ENCODE measurements at places on chromosomes 5 and 9.

DNA sequence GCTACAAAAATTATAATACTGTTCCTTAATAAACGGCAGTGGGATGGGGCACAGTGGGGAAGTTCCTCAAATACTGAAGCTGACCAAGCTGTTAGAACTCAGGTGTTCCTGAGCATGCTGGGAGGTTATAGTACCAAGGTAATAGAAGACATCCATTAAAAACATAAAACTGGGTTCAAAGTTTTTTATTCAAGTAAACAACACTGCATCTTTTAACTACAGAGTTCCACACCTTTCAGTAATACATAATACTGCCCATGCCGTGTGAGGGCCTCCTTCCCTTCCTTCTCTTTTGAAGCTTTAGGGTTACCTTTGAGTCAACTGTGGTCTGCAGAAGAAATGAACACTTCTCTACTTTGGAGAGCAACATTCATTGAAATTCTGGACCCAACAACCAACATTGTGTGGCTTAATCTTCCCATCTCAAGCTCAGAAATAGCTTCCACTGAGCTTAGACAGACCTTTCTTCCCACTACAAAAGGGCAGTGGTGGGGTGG is 43.6 kb downstream of the SERINC5 start:
- DNase-seq = no peak

- no peak for DNase-seq
Measured at GRCh38 chr5:156245895-156246294, 81.1 kb upstream of the SGCD start.

DNA sequence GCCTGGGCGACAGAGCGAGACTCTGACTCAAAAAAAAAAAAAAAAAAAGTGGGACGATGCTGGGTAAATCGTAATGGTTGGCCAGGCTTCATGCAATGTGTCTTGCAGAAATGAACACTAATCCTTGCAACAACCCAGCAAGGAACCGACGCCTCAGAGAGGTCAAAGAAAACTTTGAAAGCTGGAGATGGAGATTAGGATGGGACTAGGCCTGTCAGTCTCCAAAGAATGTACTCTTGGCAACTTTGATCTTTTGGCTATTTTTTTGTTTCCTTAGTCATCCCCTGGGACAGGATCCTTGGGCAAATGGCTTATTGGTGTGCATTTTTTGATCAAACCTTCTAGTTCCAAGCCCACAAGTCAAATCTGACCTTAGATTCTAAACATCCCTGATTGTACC is 10.6 kb upstream of the PWWP2A start:
- DNase-seq = no peak

- peak; percentile 79 for DNase-seq
Measured at GRCh38 chr5:177390363-177391300, 6.4 kb downstream of the SLC34A1 start.

- no peak for DNase-seq
Measured at GRCh38 chr5:116806836-116807235, 232.2 kb upstream of the SEMA6A start.

GRCh38 chr9:124812441-124812876 is 35.5 kb downstream of the OLFML2A start:
- DNase-seq = no peak

- no peak for DNase-seq
Measured at GRCh38 chr5:58187432-58188261, 272.2 kb downstream of the PLK2 start.

- DNase-seq = no peak
Measured at GRCh38 chr9:136497916-136498695, 15.3 kb upstream of the SEC16A start.

DNA sequence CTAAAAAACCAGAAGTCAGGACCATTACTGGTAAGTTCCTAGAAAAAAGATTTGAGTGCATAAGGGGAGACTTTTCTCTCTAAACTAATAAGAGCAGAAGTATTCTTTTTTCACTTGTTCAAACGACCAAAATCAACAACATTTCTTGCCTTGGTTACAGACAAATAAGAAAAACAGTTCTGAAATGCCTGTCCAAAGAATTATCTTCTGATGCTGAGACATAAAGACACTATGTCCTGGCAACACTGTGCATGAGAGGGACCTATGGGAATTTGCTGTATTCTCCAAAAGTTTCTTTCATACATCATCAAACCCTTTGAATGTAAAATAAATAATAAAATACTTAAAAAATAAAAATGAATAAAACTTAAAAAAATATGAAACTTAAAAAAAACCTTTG is 50.4 kb downstream of the ZNF474 start:
- DNase-seq = no peak
